ENCODE measurements at places on chromosomes 5 and 9.

GRCh38 chr5:88688984-88689667 is 193.9 kb downstream of the MEF2C start:
- no peak for DNase-seq

DNA sequence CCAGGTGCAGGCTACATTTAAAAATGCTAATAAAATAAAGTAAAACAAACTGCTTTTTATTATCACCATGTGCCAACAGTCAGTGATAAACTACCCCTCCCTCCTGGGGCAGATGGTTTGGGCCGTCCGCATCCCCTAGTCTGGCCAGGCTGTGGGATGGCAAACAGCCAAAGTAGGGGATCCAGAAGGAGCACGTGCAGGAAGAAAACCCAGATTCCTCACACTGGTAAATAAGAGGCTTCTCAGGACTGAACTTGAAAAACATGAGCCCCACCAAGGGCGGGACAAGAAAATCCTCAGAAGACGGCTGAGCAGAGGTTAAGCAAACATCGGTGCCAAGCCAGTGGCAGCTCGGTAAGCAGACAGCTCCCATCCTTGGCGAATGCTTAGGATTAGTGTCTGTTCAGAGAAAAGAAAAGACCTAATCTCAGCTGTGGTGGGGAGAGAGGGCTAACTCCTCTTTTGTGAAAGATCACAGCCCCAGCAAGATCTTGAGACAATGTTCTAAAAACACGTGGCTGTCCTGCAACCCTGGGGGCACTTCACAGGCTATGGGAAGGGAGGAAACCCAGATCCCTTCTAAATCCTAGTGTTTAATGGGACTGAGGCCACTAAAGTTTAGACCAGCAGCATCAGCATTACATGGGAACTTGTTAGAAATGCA is 46.5 kb upstream of the GDNF start:
- no peak for DNase-seq

DNA sequence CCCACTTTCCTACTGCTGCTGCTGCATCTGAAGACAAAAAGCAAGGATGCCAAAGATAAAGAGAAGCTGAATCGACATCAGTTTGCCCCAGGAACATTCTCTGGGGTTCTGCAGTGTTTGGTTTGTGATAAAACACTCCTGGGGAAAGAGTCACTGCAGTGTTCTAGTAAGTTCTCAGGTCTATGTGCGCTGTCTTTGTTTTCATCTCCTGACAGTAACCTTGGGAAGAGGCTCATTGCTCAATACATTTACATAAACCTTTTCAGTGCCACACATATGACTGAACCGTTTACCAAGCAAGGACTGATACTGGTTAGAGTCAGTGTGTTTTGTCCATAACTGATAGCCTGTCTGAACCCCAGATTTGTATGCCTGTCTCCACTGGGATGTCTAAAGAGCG is 232.1 kb downstream of the ARHGEF28 start:
- DNase-seq, result no peak

DNA sequence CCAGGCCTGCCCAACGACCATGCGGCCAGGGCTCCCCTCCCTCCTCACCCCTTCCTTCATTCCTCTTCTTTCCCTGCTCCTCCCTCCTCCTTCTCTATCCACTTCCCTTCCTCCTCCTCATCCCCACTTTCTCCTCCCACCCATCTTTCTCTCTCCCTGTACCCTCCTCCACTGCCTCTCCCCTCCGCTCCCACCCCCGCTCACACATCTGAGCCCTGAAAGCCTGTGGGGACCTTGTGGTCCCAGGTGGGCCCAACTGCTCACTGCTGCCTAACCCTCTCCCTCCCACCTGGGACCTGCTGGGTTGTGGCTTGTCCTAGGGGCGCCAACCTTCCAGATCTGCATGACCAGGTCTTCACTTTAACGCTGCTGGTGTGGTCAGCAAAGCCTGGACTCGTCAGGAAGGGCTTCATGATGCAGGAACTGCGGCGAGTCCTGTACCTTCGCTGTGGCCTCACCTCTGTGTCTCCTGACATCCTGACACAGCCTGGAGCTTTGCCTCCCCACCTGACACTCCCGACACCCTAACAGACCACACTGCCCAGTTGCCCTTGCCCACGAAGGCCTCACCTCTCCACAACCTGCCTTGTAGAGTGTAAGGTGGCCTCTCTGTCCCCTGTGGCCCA is 34.6 kb downstream of the C5orf15 start:
- no peak for DNase-seq

- DNase-seq, result no peak
Observed at GRCh38 chr9:130498298-130498917, 53.6 kb downstream of the ASS1 start.

Measured in CD4-positive, alpha-beta T cell treated with Interleukin-6 at 100 ng/mL for 8 hours (primary cell).